Activated T-helper 1 cell treated with anti-CD3 and anti-CD28 coated beads, Interleukin-2, amount 50 U/mL, for 16 hours (primary cell): ENCODE measurements at places on chromosomes 4 and X.

DNA sequence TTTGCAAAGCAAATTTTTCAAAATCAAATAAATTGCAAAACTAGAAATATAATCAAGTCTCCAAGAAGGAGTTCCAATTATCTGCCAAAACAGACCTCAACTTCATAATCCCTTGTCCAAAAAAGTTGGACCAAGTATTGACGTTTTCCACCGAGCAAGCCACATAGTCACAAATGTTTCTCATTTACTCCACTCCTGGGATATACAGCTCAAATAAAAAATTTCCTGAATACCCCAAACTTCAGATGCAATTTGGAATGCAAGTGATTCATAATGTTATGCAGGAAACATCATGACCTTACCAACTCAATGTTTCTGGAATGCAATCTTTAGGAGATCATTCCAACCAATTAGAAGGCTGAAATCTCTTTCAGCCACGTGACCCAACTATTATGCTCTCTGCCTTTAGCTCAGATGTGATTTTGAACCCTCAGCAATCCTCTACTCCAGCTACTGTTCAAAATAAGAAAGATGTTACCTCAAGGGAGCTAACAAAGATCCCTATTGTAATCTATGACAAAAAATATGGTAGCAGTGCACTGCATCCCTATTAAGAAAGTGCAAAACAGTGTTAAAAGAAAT lies 72.4 kb downstream of the PRDM5 start:
- no peak for DNase-seq

GRCh38 chrX:24396931-24397279 lies 36.5 kb downstream of the SUPT20HL1 start:
- no peak for DNase-seq

- DNase-seq, result no peak
Observed at GRCh38 chr4:108878806-108879205, 116.0 kb upstream of the ETNPPL start.

GRCh38 chrX:51440365-51440764 lies 56.0 kb downstream of the NUDT11 start:
- DNase-seq, result no peak

DNA sequence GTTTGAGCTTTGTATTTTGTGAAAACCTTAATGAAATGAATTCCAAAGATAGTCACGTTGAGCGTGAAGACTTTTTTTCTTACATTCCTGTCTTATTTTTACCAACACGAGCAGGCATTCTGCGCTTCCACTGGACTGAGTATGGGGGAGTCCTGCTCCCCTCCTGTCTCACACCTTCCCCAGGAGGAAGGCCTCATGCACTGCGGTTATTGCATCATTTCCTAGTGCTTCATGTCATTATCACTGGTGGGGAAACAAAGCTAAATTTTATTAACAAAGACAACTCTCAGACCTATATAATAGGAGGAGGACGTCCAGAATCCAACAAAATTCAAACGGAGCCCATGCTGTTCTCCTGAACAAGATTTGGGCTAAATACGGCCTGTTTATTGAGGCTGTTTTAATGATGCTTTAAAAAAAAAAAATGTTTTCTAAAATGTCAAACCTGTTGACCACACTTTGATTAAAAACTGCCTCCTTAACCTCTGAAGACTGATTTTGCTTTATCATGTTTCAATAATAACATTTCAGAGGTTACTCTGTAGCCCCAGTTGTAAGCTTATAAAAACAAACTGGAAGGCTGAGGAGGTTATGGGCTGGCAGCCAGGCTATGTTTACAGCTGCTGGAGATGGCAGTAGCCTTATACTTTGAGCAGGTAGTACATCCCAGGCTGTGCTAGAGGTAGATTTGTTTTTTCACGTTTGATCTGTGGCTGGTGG lies 118.0 kb downstream of the SOWAHB start:
- DNase-seq, result no peak

GRCh38 chr4:38313175-38313574 lies 350.8 kb upstream of the KLF3 start:
- no peak for DNase-seq

GRCh38 chr4:167031534-167032156 lies 202.6 kb downstream of the SPOCK3 start:
- no peak for DNase-seq

GRCh38 chr4:158322109-158322508 lies 111.8 kb downstream of the TMEM144 start:
- no peak for DNase-seq

DNA sequence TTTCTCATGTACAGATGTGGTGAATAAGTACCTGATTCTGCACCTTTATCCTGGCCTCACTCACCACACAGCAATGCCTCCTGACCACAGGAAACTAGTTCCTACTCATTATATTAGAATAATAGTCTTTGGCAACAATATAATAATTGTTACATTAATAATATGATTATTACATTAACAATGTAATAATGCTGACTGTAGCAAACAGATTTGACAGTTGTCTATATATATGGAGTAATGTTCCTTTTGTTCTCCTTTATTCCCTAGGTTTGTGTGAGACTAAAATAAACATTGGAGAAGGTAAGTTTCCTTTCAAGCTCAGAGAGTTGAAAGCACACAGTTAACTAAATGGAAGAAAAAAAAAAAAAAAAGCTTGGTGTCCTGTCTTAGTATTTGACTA lies 40.6 kb upstream of the NAA11 start:
- DNase-seq, result no peak
